ENCODE measurements at places on chromosomes 3 and 15.

- no peak for DNase-seq
Measured at GRCh38 chr3:197035577-197035976, 6.0 kb upstream of the MELTF start.

GRCh38 chr3:144128108-144128892 is 156.7 kb downstream of the DIPK2A start:
- DNase-seq, result no peak

- no peak for DNase-seq
Measured at GRCh38 chr3:94130690-94131089, 67.8 kb downstream of the NSUN3 start.

GRCh38 chr15:80447077-80447476 is 42.9 kb downstream of the ARNT2 start:
- no peak for DNase-seq

DNA sequence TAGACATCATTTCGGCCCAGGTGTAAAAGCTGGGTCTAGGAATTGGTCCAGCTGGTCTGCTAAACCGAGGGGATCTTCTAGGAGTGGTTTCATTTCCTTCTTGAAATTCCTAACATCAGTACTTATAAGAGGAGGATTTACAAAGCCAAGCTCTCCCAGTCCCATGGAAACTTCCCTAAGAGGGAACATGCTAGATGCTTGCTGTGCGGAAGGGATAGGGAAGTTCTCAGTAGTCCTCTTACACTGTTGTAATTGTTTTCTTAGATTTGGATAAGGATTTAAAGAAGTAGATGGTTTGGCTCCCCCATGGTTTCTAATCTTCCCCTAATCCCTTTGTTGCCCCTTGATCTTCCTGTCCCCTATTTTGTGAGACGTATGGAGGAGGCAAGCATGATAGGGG is 89.7 kb upstream of the XCR1 start:
- DNase-seq, result no peak

DNA sequence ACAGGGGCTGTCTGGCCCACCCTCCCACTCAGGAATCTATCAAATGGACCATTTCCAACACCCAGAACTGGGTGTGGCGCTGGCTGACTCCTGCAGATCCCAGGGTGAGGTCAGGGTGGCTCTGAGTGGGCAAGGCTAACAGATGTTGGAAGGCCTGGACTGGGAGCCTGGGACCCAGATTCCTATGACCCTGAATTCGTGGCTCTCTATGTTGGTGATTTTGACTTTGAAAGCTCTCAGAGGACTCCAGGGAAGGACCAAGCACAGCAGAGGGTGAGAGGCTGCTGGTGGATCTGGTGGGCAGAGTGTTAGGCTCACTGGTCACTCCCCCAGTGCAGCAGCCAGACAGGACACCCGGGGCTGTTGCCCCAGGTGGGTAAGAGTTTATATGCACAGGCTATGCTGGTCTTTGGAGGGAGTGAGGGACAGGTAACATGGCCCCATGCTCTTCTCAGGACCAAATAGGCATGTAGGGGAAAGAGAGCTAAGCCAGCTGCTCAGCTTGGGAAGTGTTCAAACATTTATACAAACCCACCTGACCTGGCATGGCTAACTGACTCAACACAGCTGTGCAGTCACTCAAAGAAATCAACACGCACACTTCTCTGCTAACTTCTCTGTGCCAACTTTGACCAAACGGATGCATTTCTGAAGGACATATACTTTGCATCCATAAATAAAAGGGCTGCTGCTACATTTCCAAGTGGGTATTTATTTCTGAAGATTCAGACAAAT is 62.6 kb upstream of the RAB6B start:
- no peak for DNase-seq

DNA sequence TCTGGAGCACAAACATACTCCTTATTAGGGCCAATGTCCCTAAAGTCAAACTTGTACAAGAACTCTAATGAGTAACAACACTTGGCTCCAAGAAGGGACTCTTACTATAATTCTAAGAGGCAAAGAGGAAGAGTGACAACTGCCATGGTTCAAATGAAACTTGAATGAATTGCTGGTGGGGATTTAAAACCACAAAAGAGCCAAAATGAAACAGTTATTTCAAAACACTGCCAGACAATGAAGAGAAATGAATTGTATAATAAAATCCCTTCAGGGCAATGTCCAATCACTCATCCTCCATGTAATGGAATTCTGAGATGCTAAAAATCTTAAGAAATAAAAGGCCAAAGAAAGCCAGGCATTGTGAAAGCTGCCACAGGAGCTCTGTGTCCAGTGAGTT is 14.2 kb downstream of the THRB start:
- no peak for DNase-seq

- DNase-seq, result no peak
Measured at GRCh38 chr3:172029425-172030098, 9.8 kb upstream of the FNDC3B start.

- no peak for DNase-seq
Measured at GRCh38 chr3:167972502-167972901, 123.2 kb downstream of the GOLIM4 start.

DNA sequence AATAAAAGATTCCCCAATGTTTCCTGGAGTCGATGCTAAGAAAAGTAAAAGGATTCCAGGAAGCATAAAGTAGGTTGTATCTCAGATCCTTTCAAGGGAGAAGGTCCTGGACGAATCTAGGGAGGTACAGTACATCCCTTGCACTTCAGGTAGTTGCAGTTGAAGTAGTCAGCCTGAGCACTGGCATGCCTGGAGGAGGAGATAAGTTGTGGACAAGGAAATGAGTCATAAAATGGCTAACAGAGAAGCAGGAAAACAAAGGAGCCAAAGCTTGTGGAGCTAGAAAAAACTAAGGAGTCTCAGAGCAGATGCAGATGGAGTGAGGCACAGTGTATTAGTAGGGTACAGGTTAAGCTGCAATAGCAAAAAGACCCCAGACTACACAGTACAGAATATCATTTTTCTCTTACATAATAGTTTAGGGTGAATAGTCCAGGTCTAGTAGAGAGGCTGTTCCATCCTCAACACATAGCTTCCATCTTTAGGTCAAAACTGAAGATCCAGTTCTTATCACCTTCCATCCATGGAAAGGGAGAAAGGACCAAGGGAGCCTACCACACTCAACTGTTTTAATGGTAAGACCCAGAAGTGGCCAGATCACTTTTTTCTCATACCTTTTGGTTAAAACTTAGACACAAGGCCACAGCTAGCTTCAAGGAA is 41.3 kb downstream of the COL6A5 start:
- no peak for DNase-seq

GRCh38 chr3:184380627-184381260 is 890 bp downstream of the CHRD start:
- no peak for DNase-seq

DNA sequence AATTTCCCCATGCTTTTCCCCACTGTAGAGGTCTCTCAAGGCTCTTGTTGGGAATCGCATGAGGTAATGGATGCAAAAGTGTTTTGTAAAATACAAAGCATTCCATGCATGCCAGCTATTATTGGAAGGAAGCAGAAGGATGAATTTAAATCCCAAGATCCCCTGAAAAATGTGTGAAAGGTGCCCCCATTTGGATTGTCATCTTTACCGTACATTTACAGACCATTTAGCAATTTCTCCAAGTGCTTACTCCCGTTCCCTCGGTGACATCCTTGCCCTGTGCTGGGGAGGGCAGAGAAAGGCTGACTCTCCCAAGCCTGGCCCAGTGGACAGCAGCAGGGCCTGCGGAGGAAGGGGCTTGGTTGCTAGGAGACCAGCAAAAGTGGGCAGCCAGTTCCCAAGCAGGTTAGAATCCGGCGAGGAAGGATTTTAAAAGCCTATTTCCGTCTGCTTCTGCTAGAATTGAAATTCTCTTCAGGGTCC is 31.1 kb upstream of the NEO1 start:
- DNase-seq, result no peak

- no peak for DNase-seq
Measured at GRCh38 chr15:60411774-60412425, 14.1 kb upstream of the ANXA2 start.

- no peak for DNase-seq
Measured at GRCh38 chr3:106381939-106382335, 513.1 kb upstream of the CBLB start.

GRCh38 chr3:75049533-75049932 is 435.1 kb upstream of the CNTN3 start:
- DNase-seq, result no peak

DNA sequence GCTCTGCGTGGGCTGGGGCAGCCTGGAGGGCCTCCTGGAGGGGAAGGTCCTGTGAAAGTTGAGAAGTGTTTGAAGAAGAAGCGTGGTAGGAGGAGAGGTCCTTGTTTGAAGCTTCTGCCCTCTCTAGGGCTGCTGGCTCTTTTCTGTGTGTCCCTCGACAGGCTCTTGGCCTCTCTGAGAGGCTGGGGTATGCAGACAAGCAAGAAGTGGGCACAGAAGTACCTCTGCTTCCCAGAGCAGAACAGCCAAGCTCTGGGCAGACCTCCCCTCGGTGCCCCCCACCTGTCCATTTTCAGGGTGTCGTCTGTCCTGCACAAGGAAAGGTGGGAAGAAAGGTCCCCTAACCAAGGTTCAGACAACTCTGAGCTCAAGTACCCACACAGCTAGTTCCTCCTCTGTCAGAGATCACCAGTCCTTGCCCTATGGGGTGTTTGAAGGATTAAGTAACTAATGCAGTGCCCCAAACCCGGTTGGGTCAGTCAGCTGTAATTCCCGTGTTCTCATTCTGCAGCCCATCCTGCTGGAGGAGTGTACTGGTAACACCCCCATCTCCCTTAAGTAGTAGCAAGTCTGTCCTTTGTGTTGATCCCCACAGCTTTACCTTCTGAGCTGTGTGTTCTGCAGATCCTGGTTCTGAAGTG is 6.3 kb downstream of the CSK start:
- DNase-seq, result no peak

DNA sequence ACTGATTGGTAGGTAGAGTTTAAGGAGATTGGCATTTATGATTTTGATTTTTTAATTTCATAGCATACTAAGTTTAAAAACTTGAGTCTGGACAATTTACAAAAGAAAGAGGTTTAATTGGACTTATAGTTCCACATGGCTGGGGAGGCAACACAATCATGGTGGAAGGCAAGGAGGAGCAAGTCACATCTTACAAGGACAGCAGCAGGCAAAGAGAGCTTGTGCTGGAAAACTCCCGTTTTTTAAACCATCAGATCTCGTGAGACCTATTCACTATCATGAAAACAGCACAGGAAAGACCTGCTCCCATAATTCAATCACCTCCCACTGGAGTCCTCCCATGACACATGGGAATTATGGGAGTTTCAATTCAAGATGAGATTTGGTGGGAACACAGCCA is 630.9 kb upstream of the NR2F2 start:
- no peak for DNase-seq

DNA sequence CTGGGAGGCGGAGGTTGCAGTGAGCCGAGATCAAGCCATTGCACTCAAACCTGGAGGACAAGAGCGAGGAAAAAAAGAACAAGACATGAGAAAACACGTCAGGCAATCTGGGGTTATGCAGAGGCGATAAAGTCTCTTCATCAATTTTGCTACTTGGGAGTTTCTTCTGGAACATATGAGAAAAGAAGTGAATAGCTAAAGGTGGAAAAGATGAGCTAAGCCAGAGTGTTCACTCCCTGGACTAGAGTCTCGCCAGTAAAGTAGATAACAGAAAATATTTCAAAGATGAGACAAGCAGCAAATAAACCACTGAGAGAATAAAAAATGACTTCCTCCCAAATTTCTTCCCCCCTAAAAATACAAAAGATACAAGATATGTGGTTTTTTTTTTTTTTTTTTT is 188.4 kb upstream of the HES1 start:
- no peak for DNase-seq

DNA sequence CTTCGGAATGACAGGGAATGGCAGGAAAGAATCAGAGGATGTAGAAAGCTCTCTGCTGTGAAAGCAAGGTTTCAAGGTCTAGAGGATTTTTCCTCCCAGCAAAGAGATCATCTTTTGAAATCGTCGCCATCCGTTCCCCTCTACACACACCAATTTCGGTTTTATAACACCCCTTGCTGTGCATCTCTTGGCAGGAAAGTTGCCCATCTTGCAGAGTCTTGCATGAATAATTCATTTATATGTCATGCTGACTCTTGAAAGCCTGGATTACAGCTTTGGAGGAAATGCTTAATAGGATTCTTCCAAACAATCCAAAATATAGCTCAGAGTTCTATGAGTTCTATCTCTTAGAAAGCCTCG is 262.7 kb downstream of the CHL1 start:
- no peak for DNase-seq

- no peak for DNase-seq
Measured at GRCh38 chr3:128748557-128748956, 22.6 kb downstream of the RAB7A start.

GRCh38 chr3:41198950-41199865 is at the start of gene CTNNB1:
TSS of gene CTNNB1 (plus strand) at chr3:41199505. CDS start at chr3:41224069, 24,564 bp downstream.
- DNase-seq, result peak; percentile 80

GRCh38 chr15:63292771-63293170 is 15.4 kb downstream of the APH1B start:
- DNase-seq, result no peak

- no peak for DNase-seq
Measured at GRCh38 chr3:126714921-126715320, 10.9 kb downstream of the CHCHD6 start.

DNA sequence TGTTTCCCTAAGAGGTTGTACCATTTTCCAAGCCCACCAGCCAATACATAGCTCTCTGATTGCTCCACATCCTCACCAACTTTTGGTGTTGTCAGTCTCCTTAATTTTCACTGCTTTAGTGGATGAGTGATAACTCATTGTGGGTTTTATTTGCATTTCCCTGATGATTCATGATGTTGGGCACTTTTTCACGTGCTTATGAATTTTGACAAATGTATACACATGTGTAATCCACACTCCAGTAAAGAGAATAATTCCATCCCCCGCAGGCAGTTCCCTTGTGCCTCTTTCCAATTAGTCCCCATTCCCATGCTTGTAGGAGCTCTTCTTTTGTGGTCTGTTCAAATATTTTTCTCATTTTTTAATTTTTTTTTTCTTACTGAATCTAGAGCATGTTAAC is 52.4 kb downstream of the ANP32A start:
- DNase-seq, result no peak

GRCh38 chr3:19711160-19711782 is 222.7 kb downstream of the EFHB start:
- no peak for DNase-seq

- DNase-seq, result no peak
Measured at GRCh38 chr3:4722103-4722502, 229.0 kb downstream of the ITPR1 start.

DNA sequence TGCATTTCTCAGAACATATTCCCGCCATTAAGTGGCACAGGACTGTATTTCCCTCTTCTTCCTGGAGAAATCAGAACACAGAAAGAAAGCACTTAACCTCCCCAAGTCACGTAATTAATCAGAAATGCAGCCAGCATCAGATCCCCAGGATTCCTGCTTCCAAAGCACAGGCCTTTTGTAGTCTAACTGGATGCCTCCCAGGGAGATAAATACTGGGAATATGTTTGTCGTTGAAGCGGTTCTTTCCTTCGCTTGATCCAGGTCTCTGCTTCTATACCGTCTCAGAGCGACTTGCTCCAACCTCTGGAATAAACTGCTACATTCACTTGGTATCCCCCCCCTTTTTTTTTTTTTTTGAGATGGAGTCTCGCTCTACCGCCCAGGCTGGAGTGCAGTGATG is 198.6 kb downstream of the KBTBD8 start:
- DNase-seq, result no peak

GRCh38 chr3:4746241-4746958 is 232.8 kb upstream of the BHLHE40 start:
- no peak for DNase-seq

Measured in activated CD8-positive, alpha-beta memory T cell treated with anti-CD3 and anti-CD28 coated beads for 48 hours (primary cell).